Stimulated activated CD4-positive, alpha-beta T cell treated with anti-CD3 and anti-CD28 coated beads, Interleukin-1b, Interleukin-23, amount 100 ng/mL, for 1 hour (primary cell): ENCODE measurements at places on chromosomes 13 and 19.
A peak's percentile ranks its signal among the peaks of the same experiment; 100 is the strongest.

DNA sequence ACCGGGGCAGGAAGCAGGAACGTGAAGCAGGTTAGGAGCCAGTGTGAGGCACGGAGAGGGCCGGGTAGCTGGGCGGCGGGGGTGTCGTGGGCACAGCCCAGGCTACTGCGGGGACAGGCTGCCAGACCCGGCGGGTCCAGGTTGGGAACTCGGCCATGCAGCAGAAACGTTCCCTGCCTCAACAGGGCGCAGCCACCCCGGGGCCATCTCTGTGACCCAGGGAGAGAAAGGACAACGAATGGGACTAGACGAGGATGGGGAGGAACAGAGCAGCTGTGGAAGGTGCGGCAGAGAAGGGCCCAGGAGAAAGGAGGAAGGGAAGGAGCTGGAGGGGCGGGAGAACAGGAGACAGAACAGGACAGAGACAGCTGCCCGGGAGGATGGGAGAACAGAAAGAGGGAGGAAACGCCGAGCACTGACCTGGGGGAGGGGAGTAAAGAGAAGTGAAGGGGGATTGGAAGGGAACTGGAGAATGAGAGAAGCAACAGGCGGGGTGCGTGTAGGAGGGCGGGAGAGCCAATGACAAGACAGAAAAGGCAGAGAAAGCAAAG lies 12.9 kb upstream of the GARIN5A start:
- DNase-seq: no peak

DNA sequence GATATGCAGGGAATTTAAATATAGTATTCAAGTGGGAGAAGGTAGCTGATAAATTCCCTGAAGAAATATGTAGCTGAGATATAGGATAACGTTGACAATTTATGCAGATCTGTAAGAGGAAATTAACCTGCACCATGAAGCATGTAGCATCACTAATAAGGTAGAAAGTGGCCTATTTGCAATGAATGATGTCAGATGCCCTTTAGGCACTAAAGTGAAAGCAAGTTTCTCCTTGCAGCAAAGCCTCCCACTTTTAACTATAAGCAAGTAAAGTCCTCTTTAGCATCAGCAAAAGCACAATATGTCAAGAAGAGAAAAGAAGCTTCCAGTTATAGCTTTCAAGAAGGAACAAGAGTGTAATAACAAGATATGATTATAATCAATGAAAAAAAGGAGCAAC lies 102.5 kb upstream of the SLITRK1 start:
- DNase-seq: no peak

DNA sequence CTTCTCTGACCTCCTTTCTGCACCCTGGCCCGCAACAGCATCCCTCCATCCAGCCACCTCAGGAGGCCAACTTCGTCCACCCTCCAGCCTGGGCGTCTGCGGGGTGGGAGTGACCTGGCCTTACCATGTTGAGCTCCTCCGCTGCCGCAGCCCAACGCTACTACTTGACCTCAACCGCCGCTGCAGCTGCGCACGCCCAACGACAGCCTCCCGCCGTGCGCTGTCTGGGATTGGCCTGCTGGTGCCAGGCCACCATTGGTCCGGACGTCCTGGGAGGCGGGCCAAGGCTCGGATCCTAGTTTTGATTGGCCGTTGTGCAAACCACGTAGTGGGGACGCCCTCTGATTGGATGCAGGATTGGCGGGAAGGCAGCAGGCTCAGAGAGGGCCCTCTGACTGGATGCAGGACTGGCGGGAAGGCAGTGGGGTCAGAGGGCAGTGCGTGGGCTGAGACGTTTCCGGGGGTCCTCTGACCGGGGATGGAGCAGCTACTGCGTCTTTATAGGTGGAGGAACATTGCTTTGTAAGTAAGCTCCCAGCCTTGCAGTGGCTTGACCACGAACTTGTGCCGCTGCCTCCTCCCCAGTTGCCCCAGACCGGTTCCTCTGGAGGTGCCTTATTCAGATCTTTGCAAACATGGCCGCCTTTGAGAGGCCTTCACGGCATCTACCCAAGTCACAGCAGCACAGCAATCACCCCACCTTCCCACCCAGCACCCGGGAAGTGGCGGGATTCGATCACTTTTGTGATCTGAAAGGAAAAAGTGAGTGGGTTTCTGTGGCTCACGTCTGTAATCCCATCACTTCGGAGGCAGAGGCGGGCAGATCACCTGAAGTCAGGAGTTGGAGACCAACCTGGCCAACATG lies at the start of gene TUBA3C:
Gene TUBA3C (minus strand): TSS at position 204 of the 865 bp plus-strand sequence. CDS start 77 bp downstream, at position 127.
- no peak for DNase-seq

DNA sequence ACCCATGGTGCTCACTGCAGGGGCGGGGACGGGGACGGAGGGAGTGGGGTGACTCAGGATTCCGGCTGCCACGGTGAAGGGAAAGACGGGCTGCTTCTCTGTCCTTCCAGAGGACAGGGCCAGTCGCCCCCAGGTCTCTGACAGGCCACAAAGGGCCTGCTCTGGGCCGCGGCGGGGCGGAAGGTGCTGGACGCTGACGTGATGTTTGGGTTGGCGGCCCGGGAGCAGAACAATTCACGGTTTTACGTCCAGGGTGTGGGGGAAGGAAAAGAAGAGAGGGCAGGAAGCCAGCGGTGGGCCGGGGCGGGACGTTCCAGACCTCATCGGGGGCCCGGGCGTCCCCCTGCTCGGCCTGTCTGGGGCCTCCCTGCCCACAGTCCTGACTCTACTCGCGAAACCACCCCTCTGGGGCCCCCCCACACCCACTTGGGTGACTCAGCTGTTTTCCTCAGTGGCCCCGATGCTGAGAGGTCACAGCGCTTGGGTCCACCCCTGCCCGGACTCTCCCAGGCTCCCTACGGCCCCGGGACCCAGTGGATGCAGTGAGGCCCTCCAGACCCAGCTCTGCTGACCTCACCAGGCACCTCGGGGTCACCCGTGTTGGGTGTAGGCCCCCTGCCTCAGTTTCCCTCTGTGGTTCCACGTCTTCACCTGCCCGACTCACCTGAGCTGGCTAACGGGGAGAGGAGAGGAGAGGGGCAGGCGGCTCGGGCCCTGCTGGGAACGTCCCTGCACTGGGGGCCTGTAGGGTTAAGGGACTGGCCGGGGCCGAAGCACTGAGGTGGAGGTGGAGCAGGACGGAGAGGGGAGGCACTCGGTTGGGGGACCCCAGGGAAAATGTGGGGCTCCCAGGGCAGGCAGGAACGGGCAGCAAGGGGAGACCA lies 29.2 kb downstream of the PIP5K1C start:
- no peak for DNase-seq

DNA sequence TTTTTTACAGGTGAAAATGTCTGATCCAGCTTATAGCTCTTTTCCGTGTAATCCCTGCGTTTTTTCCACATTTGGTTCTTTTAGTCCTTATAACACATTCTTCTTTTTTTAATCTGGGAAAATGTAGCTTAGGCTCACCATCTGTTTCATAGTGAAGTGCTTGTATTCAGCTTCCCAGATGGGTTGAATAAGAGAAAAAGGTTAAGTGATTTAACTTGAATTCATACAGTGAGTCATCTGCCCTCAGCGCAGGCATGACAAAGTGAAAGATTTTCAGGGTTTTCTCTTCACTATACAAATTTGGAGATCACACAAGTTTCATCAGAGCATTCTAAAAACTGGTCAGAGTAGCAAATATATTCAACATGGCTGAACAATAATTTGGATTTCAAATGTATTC lies 224.8 kb downstream of the SPRY2 start:
- no peak for DNase-seq

DNA sequence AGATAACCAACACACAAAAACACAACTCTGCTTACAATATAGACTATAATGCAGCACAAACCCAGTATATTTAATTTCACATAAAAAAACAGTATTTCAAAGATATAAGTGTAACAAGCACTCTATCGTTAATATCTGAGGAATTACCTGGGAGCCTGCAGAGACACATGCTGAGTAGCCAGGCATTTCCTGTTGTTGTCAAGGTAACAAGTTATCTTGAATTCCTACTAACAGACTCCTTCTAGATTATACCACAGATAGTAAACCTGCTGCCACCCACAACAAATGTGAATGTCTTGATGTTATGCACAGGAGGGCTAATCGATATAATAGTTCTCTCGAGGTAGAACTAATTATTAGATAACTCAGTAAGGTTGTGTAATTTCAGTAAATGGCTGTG lies 826.0 kb upstream of the PRR20A start:
- no peak for DNase-seq

GRCh38 chr13:110647365-110647737 lies 32.0 kb downstream of the NAXD start:
- no peak for DNase-seq

GRCh38 chr13:110154410-110154933 lies 152.5 kb downstream of the COL4A1 start:
- no peak for DNase-seq

GRCh38 chr13:95437561-95437960 lies 115.0 kb upstream of the CLDN10 start:
- DNase-seq: no peak

- no peak for DNase-seq
These were observed 4.0 kb downstream of the COL5A3 start for GRCh38 chr19:10006335-10006708.

DNA sequence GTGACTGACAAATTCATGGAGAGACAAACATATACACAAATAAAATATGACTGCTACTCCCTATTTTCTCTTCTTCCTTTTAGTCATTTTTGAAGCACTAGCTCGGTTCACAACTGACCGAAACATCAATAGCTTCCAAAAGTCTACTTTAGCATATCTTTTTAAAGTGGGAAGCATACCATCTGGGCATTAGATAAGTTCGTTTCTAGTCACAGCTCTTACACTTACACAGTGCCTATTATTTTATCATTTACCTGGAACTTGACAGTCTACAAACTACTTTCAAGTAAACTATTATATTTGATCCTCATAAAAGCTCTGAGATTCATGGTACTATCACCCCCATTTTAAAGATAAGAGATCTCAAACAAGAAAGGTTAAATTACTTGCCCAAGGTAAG lies 458.5 kb downstream of the LMO7 start:
- no peak for DNase-seq

- no peak for DNase-seq
These were observed 20.9 kb upstream of the PIK3R2 start for GRCh38 chr19:18131841-18132596.

- DNase-seq: no peak
These were observed 496.2 kb upstream of the KLHL1 start for GRCh38 chr13:70604448-70604847.

GRCh38 chr13:72317346-72318109 lies 409.9 kb downstream of the MZT1 start:
- no peak for DNase-seq

DNA sequence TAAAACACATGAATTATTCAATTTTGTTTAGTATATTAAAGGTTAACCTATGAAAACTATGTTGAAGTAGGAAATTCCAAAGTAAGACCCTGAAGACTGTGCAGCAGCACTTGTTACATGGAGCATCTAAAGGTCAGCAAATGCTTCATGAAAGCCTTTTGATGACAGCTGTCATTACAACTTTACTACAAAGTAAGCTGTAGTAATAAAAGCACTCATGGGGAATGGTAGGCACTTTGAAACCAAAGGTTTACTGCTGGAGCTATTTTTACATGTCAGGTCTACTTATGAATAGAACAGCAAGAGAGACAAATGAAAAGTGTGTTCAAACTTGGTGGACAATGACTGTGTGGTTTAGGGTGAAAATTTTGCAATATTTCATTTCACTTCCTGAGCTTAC lies 672.5 kb upstream of the PCDH20 start:
- no peak for DNase-seq

DNA sequence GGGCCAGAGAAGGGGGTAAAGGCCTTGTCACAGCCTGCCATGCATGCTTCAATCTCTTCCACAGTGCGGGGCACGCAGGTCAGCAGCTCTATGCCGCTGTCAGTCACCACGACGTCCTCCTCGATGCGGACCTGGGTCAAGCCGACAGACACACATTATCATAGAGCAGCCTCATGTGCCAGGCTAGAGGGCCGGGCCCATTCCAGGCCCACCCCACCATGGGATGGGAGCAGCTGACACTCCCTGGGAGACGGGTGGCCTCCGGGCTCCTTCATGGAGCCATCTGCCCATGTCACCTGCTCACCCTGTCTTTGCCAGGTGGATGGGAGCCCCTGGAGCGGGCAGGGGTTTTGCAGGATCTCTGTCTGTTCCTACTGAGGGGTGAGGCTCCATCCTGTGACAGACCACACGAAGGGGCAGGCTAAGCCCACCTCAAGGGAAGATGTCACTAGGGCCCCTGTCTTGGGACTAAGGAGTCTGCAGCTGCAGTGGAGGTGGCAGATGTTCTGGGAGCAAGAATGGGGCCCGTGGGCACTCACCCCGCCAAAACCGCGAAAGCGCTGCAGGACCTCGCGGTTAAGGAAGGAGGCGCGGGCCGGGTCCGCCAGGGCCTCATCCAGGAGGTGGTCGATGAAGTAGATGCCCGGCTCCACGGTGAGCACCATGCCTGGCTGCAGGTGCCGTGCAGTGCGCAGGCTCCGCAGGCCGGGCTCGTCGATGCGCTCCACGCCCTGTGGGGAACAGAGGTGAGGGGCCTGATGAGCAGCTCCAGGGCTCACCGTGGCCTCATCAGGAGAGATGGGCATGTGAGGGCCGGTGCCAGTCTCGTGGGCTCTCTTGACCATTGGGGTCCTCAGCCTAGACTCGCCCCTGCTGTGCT lies 14.1 kb downstream of the CEBPG start:
- no peak for DNase-seq

- no peak for DNase-seq
These were observed 73.5 kb upstream of the IRS2 start for GRCh38 chr13:109859898-109860297.

DNA sequence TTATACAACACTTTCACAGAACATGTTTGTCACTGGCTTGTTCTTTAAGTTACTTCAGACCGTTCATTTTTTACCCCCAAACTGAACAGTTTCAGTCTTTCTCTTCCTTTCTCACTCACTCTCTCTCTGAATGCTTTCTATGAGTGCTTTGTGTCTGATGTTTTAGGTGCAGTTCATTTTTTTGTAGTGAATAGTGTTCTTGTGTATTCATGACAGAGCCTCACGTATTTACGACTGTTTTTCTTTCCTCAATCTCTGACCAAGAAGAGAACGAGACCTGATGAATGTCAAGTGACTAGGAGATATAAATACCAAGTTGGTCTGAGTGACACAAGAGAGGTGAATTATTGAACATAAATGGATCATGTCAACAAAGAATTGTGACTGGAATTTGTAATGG lies 1525.0 kb upstream of the MIR17HG start:
- DNase-seq: no peak

GRCh38 chr13:100392709-100393630 lies 195.6 kb downstream of the GGACT start:
- DNase-seq: peak; percentile 35

GRCh38 chr13:46076827-46077226 lies 24.3 kb upstream of the ZC3H13 start:
- DNase-seq: no peak
